ENCODE measurements at places on chromosomes 7 and 10.
A peak's percentile ranks its signal among the peaks of the same experiment; 100 is the strongest.

DNA sequence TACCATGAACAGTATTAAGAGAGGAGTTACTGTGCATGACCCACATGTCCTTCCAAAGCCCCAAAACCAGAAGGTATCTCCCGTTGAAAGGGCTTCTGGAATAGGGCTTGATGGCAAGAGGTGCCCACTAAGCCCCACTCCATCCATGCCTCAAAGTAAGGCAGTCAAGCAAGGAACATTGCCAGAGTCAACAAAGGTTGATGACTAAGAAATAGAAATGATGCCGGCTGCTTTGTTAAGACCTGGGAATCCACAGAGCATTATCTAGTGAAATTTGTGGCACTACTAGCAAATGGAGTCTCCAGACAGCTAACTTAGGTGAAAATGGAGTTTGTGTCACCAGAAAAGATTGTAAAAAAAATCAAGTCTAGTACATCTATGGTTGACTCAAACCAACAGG, 6.2 kb downstream of the SFR1 start:
- no peak for DNase-seq

DNA sequence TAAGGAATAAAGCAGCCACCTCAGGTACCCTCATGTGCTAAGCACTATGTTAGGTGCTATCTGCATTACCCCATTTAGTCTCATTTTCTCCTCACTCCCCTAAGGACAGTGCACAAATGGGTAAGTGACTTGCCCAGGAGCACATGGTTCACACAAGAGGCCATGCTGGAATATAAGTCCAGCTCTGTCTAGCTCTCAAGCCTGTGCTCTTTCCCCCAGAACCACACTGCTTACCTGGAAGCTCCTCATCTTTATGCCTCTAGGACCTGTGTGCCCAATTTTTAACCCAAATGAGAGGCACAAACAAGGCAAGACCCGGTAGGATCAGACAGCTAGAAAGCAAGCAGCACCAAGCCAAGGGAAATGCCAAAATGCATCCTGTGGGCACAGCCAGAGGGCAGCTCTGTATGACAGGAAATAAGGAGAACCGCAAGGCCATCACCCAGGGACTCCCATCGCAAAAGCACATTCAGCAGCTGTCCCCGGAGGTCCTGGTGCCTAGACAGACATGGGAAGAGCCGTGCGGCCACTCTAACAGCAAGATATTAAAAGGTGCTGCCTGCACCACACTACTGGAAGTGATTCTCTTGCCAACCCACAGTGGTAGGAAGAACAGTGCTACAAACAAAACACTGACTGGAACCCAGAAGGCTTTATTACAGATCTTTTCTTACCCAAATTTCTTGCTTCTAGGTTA, 88.1 kb downstream of the GSAP start:
- DNase-seq: peak; percentile 16

DNA sequence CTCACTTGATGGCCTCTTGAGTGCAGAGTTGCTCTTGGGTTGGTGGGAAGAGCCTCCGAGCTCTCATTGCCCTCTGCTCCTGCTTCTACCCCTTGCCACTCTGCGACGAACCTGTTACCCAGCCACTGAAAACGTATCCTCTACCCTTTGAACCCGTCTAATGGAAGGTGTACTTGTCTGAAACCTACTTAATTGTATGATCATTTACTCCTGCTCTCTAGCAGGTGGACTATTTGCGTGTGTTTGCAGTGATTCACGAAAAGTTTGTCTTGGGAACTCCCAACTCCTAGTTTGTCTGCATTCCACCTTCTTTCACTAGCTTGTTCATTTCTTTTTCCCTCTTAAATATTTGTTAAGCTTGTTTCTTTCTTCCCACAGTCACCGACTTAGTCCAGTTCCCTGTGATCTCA, 503 bp downstream of the CROT start:
- DNase-seq: peak; percentile 40

DNA sequence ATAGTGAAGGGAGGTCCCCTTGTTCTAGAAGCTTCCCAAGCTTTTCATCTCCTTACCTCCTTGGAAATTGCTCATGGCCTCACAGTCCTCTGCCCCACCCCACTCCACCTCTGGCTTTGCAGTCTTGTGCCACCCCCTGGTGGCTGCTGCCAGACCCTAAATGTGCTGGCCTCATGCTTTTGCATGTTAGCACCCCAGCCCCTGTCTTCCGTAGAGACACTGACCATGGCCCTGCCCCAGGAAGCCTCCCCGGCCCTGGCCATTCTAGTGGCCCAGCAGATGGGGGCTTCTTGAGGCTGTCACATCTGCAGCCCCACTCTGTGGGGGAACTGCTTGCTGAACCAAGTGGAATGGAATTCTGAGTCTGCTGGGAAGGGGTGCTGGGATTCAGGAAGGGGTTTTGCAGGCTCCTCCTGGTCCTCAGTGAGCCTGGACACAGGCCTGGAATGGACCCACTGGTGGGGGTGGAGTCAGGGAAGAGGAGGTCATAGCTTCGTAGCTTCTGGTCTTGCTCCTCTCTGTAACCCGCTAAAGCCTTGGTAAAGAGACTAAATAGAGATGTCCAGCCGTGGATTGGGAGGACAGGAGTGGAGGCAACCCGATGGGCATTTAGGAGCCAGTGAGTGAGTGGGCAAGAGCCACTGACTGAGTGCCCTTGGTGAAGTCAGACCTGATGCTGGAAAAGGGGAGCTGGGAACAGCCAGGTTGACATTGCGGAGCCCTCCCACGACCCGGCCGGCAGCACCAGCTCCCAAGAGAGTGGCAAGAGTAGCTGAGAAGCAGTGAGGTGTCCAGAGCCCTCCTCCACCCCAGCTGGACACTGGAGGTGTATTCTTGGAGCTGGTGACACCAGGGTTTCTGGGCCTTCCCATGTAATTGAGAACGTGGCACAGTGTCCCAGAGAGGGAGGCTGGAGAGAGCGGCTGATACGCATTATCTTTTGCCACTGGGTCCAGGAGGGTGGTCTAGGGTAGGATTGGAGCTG, 20.9 kb downstream of the RAMP3 start:
- DNase-seq: peak; percentile 26

- DNase-seq: no peak
These were observed 35.4 kb downstream of the GAD2 start for GRCh38 chr10:26251925-26252324.

DNA sequence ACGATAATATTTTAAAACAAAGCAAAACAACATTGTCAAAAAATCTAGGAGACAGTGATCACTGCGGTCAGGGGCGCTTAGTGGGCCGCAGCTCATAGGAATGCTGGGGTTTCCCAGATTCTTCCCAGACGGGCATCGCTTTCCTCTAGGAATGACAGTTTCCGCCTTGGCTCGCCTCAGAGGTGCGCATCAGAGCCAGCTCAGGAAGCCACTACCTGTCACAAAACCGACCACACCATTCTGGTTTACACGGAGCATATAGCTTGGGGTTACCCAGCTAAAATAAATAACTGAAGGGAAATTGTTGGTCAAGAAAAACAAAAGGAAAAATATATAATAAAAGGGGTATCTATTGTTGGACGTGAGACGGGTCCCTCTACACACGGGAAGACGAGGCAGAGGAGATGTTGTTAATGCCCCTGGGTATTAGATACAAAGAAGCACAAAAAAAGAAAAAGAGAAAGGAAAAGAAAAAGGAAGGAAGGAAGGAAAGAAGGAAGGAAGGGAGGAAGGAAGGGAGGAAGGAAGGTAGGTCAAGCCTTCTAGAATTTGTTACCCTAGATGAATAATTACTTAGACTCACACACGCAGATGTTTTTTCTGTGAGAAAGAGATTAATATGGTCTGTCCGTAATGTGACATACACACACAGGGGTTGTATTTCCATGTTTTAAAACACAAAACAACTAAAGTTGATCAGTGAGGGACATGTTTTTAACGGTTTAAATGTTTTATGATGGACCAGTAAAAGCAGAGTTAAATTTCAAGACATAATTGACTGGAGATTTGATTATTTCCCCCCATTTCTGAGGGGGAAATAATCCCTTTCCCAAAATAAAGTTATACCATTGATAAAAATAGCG, 292.4 kb upstream of the NFE2L3 start:
- DNase-seq: no peak

DNA sequence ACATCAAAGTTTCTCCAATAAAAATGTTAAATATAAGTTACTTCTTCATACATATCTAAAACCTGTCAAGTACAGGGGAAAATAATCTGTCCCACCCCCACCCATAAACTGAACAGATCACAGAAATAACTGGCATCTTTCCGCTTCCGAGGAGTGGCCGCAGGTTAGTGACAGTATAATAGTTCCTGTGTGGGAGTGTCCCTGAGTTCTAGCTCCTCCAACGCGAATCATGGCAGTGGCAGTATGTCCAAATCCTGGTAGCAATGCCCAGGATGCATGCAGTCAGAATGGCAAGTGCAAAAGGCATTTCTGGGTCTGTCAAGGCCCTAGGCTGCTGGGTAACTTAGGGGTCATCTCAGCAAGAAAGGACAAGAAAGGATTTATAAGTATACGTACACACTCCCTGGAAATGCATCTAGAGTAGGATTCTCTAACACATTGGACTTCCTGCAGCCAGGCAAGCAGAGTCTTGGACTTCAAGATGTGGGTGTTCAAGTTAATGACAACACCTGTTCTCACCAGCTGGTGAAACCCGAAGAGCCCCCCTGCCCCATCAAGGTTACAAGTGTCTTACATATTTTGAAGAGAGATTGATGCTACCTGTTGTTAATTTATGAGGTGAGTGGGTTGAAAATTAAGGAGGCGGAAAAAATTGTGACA, 94.4 kb upstream of the COL1A2 start:
- DNase-seq: no peak

- DNase-seq: no peak
These were observed 88.4 kb upstream of the PPIF start for GRCh38 chr10:79258894-79259293.

Data from NCI-H146 (cell line).